ENCODE measurements at places on chromosomes 16 and 17.

DNA sequence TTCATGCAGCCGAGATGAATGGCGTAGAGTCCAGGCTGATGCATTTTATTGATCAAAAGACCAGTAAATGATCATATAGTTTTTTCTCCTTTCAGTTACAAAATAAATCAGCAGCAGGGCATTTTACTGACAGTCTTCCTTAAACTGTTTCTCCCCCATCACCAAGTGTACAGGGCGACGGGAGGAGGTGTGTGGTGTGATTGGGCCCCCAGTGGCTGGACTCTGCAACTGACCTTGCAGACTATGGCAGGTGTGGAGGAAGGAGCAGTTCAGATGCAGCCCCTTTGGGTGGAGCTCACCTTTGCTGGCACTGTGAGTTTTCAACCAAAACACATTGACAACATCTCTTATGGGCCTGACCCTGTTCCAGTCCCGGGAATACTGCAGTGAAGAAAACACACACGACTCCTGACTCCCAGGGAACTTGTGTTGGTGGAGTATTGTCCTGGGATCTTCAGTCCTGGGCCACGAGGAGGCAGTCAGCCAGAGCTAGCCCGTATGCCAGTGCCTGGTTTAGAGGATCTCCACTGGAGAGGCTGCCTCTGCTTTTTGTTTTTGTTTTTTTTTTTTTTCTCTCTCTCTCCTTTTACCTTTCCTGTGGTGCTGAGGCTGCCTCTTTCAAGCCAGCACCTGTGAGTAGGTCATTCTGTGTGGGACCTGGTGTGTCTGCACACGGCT lies 29.8 kb downstream of the KIAA0513 start:
- DNase-seq = no peak

DNA sequence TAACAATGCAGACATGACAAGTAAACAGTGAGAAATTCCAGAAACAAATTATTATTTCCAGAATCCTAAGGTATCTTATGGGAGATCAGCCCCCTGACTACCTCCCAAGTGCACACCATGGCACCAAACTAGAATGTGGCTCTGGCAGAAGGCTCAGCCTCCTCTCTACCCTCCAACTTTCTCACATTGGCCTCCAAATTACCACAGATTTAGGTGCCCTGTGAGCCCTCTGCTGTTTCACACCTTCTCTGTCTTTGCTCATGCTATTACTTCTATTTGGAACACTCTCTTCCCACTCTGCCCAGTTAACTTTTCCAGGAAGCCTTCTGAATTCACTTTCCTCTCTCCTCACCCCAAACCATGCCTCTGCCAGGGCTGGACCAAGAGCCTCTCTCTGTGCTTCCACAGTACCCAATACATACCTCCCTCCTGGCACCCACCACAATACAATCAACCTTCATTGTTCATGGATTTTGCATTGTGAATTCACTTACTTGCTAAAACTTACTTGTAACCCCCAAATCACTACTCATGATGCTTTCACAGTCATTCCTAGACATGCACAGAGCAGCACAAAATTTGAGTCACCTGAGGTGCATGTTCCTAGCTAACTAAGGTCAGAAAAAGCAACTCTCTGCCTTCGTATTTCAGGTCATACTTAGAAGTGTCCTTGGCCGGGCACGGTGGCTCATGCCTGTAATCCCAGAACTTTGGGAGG lies 31.4 kb downstream of the SMG6 start:
- no peak for DNase-seq

- no peak for DNase-seq
Observed at GRCh38 chr16:79267781-79268180, 332.8 kb downstream of the MAF start.

DNA sequence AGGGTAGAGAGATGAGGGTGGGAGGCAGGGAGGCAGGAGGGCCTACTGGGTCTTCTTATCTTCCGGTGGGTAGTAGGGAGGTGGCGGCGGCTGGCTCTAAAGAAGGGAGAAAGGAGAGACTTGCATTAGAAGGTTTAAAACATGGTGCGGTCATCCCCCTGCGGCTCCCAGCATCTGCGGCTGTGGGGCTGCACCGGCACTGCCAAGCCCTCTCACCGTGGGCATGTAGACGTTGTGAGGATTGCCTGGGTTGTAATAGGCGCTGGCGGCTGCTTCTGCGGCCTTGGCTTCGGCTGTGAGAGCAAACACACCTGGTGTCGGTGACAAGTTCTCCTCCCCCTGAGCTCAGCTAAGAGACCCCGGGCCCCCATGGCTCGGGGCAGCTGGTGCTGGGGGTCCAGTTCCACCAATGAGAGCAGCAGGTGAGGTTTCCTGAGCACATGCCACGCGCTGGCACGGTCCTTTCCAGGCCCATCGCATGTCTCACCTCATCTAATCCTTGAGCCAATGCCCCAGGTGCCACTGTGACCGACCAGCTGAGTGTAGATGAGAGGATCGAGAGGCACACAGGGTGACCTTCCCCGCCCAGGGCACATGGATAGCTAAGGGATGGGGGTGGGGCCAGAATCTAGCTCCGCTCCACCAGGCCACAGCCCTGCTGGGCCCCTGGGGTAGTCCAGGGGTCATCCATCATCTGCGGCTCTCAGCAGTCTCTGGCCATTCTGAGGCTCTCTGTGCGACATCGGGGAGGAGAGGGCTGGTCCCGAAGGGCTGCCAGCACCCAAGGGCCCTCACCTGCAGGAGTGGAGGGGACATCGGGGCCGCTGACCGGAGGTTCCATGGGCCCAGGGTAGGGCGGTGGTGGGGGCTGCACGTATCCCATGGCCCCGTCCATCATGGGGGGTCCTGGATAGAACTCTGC lies 2.7 kb upstream of the UNC13D start:
- DNase-seq = no peak

GRCh38 chr17:3621146-3621720 lies 12.0 kb upstream of the TRPV1 start:
- peak; percentile 7 for DNase-seq

DNA sequence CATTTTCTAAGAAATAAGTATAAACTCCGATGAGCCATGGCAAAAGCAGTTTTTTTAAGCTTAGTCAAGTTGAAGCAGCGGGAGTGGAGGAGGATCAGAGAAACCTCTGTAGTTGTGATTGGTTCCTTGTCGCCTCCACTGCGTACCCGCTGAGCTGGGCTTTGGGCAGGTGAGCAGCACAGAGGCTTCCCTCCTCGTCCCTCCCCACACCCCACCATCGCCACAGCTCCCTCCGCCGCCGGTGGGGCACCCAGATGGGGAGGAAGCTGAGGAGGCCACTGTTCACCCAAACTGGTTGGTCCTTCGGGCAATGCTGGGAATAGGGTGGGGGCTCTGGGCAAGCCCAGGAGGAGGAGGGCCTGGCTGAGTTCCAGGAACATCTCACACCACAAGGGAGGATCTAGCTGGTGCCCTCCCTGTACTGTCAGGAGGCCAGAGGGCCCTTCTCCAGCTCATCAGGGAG lies 5.2 kb upstream of the MRPL38 start:
- DNase-seq = peak; percentile 65

DNA sequence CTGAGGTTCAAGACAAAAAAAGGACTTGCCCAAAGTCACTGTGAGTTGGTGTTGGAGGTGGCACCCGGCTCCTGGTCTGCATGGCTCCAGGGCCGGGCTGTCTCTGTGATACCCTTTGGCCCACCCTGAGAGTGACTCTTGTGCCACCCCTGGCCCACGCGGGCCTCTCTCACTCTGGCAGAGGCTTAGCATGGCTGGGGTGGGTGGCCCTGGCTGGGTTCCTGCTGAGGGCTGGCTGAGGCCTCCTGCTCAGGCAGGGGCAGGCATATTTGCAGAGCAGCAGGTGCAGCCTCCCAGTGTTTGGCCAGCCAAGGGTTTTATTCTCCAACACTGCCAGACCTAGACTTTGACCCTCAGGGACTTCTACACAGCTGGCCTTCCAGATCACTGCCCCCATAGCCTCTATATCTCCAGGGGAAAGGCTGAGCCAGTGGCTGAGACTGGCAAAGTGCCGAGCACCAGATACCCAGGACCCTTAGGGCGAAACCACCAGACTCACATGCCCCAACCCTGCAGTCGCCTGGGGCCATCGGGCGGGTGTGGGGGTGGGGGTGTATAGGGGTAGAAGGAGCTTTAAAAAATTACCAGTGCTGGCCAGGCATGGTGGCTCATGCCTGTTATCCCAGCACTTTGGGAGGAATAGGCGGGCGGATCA lies 21.5 kb upstream of the ADGRG1 start:
- DNase-seq = no peak

DNA sequence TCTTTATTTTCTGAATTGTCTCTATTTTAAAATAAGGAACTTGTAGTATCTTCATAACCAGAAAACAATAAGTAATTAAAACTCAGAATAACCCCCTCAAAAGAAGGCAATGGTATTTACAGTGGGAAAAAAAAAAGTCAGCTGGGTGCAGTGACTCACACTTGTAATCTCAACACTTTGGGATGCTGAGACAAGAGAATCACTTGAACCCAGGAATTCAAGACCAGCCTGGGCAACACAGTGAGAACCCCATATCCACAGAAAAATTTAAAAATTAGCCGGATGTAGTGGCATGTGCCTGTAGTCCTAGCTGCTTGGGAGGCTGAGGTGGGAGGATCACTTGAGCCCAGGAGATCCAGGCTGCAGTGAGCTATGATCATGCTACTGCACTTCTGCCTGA lies 33.5 kb downstream of the ADAM11 start:
- no peak for DNase-seq

- DNase-seq = no peak
Observed at GRCh38 chr17:64781810-64782555, 119.9 kb upstream of the SMURF2 start.

GRCh38 chr17:65496801-65497200 lies 64.6 kb downstream of the AXIN2 start:
- no peak for DNase-seq

DNA sequence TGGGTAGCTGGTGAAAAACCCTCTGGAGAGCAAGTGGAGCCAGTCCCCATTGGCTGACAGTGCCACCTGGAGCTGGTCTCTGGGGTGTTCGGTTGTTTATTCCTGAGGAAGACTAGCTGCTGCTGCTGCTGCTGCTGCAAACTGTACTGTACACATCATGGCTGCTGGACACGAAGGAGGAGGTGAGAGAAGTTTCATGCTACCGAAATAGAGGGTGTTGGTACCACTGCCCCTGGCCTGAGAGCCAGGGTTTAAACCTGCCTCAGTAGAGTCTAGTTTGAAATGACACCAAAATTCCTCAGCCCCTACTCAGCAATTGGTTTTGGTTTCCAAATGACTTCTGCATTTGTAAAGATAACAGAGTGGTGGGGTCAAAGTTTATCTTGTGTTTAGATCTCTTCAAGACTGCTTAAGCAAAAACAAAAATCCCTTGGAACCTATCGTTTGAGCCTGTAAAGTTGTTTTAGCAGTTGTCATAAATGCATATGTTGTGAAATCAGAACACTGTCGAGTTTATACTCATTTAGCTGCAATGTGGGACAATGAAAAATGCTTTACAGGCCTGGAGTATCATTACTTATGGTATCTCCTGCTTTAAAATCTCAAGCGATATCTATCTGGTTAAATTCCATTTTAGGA lies 40.8 kb downstream of the CYB5B start:
- DNase-seq = no peak

DNA sequence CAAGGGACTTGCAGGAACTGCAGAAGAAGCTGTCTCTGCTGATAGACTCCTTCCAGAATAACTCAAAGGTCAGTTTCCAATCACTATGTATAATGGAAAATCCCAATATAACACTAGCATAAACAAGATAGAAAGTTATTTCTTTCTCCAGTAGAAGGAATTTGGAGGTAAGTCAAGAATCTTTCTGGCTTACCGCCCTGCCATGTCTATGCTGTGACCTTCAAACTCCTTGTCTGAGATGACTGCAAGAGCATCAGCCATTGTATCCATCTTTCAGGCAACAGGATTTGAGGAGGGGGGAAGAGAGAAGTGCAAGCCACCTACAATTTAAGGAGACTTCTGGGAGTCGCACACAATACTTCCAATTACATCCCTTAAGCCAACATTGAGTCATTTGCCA lies 2.7 kb downstream of the LDAF1 start:
- no peak for DNase-seq

DNA sequence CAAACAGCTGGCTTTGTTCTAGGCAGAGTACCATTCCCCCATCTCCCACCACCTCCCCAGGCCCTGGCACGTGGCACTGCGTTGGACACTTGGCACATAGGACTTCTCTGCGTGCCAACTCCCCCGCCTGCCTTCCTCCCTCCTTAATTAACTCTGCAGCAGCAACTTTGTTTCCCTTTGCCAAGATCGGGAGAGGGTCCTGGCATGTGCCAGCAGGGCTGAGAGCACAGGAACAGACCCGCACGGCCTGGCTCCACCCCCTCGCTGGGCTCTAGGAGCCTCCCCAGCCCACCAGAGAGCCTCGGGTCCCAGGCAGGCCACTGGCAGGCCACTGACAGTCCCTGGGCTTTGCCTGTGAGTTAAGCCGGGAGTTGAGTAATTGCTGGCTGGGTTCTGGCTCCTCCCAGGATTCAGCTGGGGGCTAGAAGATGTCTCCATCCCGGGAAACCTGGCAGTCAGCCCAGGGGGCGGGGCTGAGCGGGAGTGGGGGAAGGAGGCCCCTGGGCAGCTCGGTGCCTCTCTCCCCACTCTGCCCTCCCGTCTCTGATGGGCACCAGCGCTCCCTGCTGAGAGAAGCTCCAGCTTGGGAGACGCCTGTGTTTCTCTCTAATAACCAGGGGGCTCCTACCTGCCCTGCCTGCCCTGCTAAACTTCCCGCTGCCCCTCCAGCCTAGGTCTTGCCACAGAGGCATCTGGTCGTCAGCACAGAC lies 224.0 kb upstream of the TNRC6C start:
- DNase-seq = peak; percentile 94

DNA sequence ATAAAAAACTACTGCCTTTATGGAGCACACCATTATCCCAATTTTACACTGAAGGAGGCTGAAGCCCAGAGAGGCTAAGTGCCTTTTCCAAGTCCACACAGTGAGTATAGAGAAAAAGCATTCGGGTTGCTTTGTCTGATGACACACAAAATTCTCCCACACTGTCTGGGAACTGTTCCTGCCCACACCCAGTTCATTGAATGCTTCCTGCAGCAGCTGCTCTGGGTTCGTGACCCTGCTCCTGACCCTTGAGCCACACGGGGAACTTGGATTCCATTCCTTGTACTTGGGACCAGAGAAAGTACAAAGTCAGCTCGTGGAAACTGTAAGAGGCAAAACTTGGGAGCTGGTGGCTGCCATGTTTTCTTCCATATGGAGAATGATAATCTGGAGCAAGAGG lies 57.9 kb downstream of the AKAP1 start:
- DNase-seq = no peak
